ENCODE measurements at places on chromosomes 4 and X.

DNA sequence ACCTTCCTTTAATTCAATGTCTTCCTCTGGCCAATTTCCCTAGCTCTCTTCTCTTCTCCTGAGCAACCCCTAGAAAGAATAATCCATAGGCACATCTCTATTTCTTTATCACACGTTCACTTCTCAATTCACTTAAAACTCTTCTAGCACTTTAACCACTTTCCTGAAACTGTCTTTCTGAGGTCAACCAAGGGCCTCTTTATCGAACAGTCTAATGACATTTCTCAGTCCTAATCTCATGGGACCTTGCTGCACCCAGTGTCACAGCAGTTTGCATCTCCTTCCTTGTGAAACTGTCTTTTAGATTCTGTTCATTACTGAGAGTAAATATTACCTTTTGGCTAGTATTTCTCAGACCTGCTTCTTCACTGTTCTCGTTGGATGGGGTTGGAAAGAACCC lies 285.3 kb upstream of the RASGEF1B start:
- DNase-seq = no peak

DNA sequence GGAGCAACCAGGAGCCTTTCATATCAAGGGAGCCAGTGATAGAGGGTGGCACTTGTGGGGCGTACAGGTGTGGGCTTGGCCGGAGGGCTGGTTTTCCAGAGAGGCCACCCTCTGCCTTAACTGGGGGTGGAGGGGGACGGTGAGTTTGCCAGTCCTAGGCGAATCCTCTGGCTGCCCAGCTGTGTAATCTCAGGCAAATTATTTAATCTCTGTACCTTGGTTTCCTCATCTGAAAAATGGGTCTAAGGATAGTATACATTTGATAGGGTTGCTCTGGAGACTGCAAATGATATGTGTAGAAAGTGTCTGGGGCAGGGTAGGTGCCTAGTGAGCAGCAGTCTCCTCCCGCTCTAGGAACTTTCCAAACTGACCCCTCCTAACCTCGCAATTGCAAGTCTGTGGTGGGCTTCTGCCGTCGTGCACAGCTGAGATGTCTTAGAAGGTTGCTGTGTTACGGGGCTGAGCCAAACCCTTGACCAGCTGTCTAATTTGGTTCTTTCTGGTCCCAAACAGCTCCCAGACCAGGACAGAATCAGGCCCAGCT lies 3.8 kb upstream of the CXCR3 start:
- DNase-seq = no peak

GRCh38 chr4:71210823-71211222 lies 128.0 kb upstream of the SLC4A4 start:
- no peak for DNase-seq

GRCh38 chr4:185127021-185127925 lies 15.8 kb upstream of the SLC25A4 start:
- DNase-seq = no peak

DNA sequence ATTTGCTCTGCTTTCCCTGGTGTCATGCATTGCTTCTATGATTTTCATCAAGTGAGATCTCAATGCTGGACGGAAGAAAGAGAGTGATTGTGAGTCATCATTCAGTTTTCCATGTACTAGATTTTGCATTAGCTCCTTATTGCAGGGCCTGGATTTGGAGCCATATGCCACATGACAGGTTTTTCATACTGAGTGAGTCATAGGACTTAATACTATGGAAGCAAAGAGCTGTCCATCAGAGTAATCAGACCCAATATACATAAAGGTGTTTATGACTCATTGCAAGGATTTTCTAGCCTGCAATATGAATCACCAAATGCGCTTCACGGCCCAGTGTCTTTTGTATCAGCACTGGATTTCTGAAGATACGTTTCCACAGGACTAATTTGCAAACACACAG lies 11.2 kb upstream of the TFDP3 start:
- no peak for DNase-seq

DNA sequence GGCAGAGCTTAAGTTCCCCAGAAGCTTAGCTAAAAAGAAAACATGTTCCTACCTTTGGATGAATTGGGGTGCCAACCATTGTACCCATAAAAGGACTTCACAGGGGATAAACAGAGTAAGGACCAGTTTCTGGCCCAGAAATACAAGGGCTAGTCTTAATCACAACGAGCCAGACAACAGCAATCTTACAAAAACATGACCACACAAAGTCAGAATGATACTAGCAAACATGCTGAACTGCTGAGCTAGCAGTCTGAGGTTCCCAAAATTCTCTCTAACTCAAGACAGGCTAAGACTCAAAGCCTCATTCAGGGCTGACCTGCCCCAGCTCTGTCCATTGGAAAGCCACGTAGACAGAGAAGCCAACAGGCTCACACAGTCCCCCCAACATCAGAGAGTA lies 40.3 kb downstream of the ATP11C start:
- DNase-seq = no peak

- DNase-seq = no peak
Measured at GRCh38 chrX:3940000-3940610, 226.7 kb upstream of the PRKX start.

DNA sequence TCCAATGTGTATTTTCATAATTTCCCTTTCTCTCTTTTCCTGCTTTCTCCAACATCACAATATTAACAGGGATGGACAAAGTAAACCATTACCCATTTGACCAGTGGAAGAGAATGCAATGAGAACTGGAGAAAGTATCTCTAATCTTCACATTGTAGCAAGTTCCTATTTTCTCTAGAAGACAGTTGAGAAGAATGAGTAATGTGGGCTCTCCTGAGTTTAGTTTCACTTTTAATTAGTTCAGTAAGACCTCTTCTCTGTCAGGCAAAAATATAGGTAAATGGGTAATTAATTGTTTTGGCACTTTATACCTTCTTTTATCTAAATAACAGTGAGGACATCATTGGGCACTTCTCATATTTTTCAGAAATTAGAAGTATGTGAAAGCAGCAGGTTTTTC lies 602.0 kb downstream of the GLUD2 start:
- DNase-seq = no peak

GRCh38 chrX:103919270-103919637 lies 43.2 kb upstream of the TMSB15B start:
- DNase-seq = no peak

GRCh38 chrX:120367402-120368109 lies 5.7 kb downstream of the ATP1B4 start:
- DNase-seq = no peak

- no peak for DNase-seq
Measured at GRCh38 chr4:168218645-168219044, 99.9 kb downstream of the DDX60 start.

- no peak for DNase-seq
Measured at GRCh38 chrX:131746491-131746968, 202.7 kb downstream of the OR13H1 start.

DNA sequence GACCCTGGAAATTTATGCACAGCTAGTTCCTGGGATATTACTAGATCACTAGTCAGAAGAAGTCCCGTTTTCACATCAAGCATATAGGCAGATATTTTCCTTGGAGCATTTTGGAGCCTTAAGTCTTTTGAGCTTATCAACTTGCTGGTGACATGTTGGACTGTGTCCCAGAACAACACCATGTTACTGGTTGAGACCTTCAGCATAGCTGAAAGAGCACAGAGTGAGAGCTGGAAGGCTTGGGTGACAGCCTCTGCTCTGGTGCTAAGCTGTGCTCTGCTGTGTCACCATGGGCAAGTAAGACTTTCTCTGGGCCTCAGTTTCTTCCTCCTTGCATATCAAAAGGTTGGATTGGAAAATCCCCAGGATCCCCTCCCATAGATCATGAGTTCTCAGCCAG lies 116.6 kb upstream of the FRMPD4 start:
- DNase-seq = no peak

GRCh38 chr4:185332575-185333464 lies 62.9 kb downstream of the LRP2BP start:
- DNase-seq = no peak

DNA sequence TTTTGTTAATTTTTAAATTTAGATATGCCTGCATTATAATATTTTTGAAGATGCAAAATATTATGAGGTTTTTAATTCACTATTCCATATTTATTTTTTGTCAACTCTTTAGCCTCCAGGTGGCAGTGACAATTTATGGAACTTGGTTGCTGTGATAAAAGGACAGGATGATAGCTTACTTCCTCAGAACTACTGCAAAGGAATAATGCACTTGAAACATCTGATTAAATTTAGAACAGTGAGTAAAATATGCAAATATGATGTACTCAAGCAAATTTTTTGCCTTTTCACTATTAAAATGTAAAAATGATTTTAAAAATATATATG lies 45.1 kb downstream of the SPATA4 start:
- no peak for DNase-seq

DNA sequence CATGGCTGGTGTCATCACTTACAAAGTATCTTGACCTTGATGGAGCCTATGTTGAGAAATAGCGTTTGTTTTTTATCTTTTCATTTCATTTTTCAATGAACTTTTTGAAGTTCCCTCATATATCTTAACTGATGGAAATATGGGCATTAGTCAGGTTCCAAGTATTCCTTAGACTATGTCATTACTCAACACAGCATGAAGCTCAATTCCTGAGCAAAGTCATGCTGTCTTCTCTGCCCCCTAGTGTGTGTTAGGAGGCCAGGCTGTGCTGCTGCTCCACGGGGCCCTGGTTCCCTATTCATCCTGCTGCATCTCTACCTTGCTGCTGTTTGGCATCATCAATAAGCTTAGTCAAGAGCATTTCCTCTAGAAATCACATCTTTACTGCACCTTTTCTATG lies 40.9 kb downstream of the GPR143 start:
- DNase-seq = no peak

GRCh38 chr4:157898836-157899605 lies 273.8 kb downstream of the GASK1B start:
- DNase-seq = no peak

GRCh38 chr4:134027931-134028330 lies 173.7 kb downstream of the PABPC4L start:
- DNase-seq = no peak

GRCh38 chr4:19213388-19213787 lies 1038.3 kb upstream of the SLIT2 start:
- DNase-seq = no peak

DNA sequence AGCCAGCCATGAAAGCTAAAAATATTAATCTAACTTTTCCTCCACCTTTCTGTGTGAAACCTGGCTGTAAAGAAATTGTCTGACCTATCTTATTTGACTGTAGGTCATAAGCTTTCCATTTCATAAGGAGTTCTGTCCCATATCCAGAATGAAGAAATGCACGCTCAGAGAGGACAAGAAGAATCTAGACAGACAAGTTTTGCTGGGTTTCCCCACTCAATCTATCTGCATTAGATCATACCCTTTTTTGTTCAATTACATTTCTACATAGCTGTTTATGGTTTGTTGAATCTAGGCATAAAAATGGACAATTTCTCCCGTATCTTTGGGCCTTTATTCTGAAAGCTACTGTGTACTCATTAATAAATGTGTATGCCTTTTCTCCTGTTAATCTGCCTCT lies 1495.1 kb downstream of the C4orf33 start:
- no peak for DNase-seq

DNA sequence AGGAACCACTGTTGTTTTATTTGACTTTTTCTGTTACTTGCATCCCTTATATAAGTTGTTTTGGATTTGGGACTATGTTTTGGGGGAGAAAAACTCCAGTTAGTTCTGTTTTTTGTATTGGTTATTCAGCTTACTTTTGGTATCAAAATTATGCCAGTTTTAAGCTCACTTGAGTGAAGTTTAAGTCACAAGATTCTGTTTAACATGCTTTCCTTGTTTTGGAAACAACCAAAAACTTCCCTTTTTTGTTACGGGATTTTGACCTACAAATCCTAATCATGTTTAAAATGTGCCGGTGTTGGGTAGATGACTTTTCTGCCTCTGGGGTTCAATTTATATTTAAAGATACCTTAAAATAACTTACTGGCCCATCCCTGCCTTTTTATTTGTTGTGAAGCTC lies 36.0 kb downstream of the CCNI start:
- DNase-seq = no peak

GRCh38 chrX:69010339-69010738 lies 154.9 kb downstream of the PJA1 start:
- DNase-seq = no peak

GRCh38 chr4:153782581-153782980 lies 6.3 kb downstream of the SFRP2 start:
- DNase-seq = no peak

DNA sequence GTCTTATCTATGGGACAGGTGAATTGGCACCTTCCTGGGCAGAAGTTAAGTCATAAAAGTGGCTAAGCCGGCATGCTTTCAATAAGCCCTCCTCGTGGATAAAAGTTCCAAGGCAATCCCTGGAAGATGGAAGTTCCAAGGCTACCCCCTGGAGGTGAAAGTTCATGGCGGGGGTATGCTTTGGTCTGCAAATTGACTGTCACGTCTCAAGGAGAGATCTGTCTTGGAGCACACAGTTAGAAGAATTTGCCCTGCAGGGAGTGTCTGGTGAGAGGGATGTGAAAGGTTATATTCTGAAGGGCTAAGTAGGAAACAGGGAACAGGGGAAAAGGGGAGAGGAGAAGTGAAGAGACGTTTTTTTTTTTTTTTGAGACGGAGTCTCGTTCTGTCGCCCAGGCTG lies 26.2 kb upstream of the GPR173 start:
- DNase-seq = no peak

- no peak for DNase-seq
Measured at GRCh38 chr4:94758141-94758699, 465 bp downstream of the BMPR1B start.

DNA sequence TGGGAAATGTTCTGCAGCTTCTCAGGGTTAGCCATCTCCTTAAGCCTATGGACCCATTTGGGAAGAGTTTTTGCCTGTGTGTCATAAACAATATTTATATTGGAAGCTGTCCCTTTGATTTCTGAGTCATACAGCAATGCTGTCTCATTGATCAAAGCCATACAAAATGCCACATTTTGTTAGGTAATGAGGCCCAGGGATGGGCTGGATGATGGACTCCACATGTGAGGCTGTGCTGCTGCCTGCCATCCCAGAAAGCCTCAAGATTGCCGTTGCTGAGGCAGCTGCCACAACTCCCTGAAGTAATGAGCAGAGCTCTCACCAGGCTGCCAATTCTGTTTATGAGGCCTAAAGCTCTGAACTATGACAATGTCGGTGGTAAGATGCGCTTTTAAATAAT lies 12.2 kb upstream of the GJB1 start:
- DNase-seq = no peak

DNA sequence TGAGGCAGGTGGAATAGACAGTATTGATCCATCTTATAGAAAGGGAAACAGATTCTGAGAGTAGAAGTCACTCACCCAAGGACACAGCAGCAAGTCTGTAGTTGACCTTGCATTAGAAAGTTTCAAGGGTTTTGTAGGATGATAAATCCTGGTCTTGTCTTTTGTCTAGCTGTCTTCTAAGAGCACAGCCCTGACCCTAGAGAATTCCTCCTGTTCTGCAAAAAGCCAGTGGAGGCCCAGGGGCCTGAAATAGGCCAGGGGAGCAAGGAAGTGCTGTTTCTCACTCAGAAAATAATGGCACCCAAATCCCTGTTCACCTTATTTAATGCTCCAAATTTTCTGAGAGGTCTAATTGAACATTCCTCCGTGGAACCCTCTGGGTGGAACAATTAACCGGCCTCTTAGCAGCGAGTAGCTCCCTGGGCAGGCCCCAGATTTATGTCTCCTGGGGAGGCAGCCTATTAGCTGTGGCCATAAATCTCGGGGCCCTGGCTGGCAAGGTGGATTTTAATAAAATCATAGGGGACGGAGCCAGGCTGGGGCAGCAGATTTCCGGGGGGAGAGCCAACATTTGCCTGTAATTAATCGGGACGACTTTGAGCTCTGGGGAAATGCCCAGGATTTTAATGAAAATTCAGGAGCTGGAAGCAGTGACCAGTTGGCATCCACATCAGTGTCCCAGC lies 49.2 kb upstream of the MSX1 start:
- no peak for DNase-seq

- no peak for DNase-seq
Measured at GRCh38 chr4:98711526-98711925, 53.1 kb upstream of the TSPAN5 start.

GRCh38 chr4:171308661-171309060 lies 504.5 kb upstream of the GALNTL6 start:
- DNase-seq = no peak

Data from activated CD4-positive, alpha-beta T cell treated with anti-CD3 and anti-CD28 coated beads, Interleukin-2, amount 50 U/mL, for 4 hours (primary cell).